Eye (tissue), 1 donor: ENCODE measurements at places on chromosomes 6 and 20.

GRCh38 chr6:69792292-69792691 is 4.5 kb downstream of the LMBRD1 start:
- DNase-seq: peak; percentile 18

DNA sequence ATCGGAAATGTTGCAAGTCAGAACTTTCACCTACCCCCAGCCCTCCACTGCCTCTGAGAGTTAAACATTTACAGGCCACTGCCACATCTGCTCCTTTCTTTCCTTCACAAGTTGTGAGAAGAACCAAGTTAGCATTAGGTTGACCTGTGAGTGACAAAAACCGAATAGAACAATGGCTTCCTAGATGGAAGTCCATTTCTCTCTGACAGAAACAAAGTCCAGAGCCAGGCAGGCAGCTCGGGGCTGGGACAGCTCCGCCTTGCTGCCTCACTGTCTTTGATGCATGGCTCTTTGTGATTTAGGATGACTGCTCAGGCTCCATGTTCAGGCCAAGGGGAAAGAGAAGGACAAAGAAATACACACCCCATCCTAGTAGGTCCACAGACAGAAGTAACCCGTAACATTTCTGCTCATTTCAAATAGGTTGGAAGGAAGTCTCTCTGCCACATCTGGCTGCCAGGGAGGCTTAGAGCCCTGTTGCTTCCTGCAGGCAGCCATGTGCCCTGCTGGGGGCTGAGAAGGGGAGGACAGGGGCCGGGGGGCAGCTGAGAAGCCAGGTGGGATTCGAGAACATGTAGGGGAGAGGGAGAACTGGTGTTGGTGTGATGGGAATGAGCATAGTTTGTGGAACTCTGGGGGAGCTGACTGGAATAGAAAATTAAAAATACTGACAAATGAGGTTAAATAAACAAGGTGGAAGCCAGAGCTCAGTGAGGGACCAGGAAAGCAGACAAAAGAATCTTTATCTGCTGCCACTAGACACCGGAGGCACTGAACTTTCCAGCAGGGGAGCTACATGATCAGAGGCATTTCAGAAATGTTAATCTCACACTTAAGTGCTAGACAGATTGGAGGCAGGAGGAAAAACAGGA is 19.5 kb upstream of the IER3 start:
- peak; percentile 67 for DNase-seq

- DNase-seq: no peak
Measured at GRCh38 chr6:42720739-42721138, 1.7 kb downstream of the PRPH2 start.

- no peak for DNase-seq
Measured at GRCh38 chr20:53019464-53019863, 47.3 kb downstream of the TSHZ2 start.

GRCh38 chr20:23367770-23368169 is 5.8 kb downstream of the GZF1 start:
- no peak for DNase-seq

GRCh38 chr6:163538331-163538730 is 123.8 kb downstream of the QKI start:
- DNase-seq: no peak

GRCh38 chr6:31529329-31530150 is 778 bp downstream of the MCCD1 start:
- no peak for DNase-seq

- no peak for DNase-seq
Measured at GRCh38 chr6:157258878-157259277, 64.4 kb downstream of the TMEM242 start.

DNA sequence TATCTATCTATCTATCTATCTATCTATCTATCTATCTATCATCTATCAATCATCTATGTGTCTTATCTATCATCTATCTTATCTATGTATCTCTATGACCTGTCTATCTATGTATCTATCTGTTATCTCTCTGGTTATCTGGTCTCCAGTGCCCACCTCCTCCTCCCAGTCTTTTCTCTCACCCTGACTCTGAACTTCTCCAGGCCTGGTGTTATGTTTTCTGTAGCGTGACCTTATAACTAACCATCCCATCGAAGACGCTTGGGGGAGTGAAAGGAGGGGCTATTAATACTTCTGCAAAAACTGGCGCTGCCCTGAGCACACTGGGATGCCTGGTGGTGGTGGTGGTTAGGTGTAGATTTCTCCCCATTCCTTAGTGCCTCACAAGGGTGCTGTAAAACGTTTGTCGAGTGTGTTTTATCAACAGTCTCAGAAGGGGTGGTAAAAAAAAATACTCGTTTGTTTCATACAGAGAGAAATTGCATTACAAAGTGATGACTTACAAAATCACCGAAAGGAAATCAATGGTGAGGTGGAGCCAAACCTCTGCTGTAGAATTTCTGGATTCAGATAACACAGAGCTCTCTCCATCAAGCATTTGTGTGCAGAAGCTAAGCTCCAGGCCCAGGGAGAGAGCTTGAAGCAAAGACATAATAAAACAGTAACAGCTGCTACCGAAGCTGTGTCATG is 156.2 kb downstream of the BCAS1 start:
- peak; percentile 58 for DNase-seq

- no peak for DNase-seq
Measured at GRCh38 chr6:30494291-30494861, 5.1 kb downstream of the HLA-E start.

DNA sequence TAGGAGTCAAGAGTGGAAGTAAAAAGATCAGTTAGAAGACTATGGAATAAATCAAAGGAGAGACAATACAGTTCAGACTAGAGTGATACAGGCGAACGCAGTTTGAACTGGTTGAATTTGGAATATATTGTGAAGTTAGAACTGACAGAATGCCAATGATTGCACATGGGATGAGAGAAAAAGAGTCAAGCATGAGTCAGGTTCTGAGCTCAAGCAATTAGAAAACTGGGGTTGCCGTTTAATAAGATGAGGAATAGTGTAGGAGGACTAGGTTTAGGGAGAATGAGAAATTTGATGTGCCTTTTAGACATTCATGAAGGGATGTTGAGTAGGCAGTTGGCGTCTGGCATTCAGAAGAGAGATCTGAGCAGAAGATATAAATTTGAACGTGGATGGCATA is 8.0 kb downstream of the RNF217 start:
- DNase-seq: no peak

DNA sequence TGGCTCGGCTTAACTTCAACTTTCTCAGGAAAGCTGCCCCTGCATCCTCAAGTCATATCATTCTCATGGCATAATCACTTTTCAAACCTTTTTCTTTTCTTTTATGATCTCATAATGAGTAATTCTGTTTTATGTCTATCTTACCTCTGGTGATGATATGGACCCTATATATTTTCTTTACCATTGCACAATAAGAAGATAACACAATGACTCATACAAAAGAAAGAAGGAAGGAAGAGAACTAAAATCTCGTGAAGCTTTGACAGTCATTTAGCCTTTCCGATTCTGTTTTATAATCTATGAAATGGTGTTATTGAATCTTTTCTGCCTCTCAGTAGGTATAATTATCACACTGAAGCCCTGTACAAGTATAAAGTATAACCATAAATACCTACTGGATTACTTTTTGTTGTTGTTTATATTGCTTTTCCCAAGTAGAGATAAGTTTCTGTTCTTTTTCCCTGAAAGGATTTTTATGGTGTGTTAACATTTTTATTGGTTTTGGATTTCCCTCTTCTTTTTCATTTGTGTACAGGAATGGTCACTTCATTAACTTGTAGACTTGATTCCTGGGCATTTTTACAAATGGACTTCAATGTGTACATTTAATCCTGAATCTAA is 300.9 kb downstream of the LAMA2 start:
- DNase-seq: no peak

- no peak for DNase-seq
Measured at GRCh38 chr6:32226434-32226833, 2.6 kb upstream of the NOTCH4 start.

GRCh38 chr6:131027326-131027725 is 35.7 kb downstream of the EPB41L2 start:
- DNase-seq: no peak

DNA sequence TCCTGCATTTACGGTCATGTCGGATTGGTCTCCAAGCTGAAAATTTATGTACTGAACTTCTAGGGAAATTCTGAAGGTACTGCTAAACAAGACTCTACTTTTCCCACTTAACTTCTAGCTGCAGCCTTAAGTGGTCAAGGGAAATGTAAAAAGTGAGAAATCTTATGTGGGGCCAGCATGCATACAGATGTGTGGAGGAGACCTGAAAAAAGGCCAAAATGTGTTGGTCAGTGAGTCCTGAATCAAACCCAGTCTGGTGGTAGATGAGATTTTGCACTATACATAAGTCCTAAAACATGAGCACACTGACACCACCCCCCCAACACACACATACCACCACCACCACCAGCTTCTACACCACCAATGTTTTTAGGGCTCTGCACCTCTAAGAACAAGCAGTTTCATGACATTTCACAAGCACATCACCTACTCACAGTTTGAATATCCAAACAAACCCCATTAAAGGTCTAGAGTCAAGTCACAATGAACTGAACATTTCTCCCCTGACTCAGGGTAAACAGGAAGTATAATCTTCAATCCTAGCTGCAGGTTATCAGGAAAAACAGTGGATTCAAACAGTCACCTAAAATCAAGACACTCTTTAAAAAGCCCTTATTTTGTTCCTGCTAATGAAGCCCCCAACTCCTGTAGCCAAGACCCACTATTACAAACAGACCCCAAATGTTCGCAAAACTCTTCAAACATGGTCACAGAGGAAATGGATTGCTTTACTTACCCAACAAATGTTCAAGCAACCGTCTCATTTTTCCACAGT is 1.6 kb downstream of the ZMYND8 start:
- DNase-seq: peak; percentile 46

GRCh38 chr6:33834401-33835392 is 30.9 kb upstream of the MLN start:
- DNase-seq: no peak

GRCh38 chr6:43765776-43766499 is 4.1 kb upstream of the VEGFA start:
- DNase-seq: no peak

- DNase-seq: peak; percentile 24
Measured at GRCh38 chr6:81636930-81637568, 115.4 kb downstream of the TENT5A start.

GRCh38 chr6:1527073-1527457 is 82.7 kb upstream of the FOXC1 start:
- peak; percentile 78 for DNase-seq

GRCh38 chr20:30419466-30419865 is 838.0 kb upstream of the DEFB115 start:
- no peak for DNase-seq

- DNase-seq: no peak
Measured at GRCh38 chr6:156599366-156599765, 177.8 kb upstream of the ARID1B start.

- no peak for DNase-seq
Measured at GRCh38 chr6:40176152-40176551, 241.9 kb upstream of the MOCS1 start.

- no peak for DNase-seq
Measured at GRCh38 chr6:85798931-85799652, 156.4 kb upstream of the SYNCRIP start.

DNA sequence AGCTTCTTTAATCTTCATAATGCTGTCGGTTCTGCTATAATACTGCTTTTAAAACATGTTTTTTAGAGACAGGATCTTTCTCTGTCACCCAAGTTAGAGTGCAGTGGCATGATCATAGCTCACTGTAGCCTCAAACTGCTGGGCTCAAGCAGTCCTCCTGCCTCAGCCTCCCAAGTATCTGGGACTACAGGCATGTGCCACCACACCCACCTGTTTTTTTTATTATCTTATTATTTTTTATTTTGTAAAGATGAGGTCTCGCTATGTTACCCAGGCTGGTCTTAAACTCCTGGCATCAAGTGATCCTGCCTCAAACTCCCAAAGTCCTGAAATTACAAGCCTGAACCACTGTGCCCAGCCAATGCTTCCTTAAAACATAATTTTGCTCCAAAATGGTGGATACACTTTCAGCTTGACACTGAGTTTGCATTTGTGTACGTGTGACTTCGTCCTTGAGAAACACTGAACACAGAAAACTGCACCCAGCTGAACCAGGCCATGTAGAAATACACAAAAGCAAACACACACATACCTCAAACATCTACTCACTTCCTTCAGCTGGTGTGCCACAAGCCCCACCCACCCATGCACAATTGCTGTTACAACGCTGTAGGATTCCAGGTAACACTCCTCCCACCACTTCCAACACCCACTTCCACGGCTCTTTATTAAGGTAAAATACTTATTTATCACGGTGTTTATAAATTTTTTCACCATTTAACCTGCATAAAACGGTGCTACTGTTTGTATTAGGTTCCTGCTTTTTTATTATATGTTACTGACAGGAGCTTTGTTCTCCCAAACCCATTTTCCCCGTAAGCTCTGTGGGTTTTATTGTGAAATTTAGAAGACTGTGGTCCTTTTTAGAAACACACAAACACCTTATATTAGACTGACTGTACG is 109.1 kb downstream of the TSHZ2 start:
- no peak for DNase-seq

DNA sequence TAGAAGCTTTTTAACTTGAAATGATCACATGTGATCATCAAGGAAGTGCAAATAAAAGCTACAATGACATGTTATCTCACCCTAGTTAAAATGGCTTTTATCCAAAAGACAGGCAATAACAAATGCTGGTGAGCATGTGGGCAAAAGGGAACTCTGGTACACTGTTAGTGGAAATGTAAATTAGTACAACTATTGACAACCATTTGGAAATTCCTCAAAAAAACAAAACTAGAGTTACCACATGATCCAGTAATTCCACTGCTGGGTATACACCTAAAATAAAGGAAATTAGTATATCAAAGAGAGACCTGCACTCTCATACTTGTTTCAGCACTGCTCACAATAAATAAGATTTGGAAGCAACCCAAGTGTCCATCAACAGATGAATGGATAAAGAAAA is 108.7 kb downstream of the HTR1B start:
- no peak for DNase-seq

DNA sequence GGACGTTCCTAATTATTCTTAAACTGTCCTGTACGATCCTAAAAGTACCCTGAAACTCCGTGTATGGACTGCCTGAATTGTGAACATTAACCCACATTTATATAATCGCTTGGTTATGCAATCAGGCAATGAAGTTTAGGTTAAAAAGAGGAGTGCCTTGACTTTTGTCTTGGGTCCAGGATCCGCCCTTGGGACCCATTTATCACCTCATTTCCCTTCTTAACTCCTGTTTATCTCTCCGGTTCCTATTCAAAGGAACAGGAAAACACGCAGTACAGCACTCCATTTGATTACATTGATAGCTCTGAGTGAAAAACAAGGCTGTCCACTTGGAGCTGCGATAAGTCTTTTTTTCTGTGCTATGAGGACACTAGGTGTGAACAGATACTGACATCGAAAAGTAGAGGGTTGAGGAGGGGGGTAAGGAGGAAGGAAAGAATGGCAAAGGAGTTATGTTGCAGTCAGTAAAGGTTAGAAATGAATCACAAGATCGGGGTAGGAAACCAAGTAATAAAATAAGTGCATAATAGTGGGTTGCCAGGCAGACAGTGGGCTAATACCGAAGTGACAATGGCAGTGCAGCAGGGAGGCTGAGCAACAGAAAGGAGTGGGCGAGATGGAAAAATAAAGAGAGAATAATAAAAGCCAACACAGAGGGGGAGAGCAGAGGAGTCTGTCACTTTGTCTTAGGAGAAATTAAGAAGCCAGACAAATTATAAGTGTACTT is 15.9 kb upstream of the PCK1 start:
- DNase-seq: no peak
